ENCODE measurements at places on chromosomes 5 and 9.

DNA sequence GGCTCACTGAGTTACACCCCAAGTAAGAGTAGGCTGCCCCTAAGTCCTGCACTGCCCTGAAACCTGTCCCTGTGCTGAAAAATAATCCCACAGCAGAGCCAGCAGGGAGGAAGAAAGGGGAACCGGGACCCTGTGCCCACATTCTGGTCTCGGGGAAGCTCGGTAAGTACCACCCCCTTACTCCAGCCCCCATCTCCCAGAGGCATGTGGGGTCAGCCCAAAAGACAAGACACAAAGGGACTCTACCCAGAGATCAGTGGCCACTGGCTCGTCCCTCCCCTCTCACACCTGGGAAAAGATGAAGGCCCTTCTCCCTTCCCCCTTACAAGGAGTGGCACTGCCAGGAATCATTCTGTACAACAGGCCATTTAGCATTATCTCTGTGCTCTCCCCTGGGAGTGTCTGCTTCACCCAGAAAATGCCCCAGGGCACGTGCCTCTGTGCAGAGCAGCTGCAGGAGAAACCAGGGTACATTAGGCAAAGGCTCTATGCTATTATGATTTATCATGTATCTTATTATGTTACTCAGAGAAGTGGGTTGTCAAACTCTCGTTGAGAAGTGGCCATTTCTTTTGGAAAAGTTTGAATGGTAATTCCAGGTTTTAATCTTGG lies 71.3 kb downstream of the NDFIP1 start:
- DNase-seq = no peak

DNA sequence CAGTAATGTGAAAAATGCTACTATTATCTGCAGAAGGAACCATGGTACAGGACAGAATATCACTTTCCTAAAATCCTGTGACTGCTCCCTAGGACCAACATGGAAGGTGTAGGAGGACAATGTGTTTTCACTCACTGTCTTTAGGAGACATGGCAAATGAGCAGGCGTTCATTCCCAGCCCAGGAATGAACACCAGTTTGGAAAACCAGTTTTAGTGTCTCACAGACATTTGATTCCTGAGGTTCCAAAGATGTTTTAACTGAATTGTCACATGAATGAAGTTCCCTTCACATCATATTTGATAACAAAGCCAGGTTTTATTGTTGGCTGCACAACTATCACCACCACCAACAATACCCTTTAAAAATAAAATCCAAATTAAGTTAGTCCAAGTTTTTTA lies 178.2 kb downstream of the ENC1 start:
- no peak for DNase-seq

DNA sequence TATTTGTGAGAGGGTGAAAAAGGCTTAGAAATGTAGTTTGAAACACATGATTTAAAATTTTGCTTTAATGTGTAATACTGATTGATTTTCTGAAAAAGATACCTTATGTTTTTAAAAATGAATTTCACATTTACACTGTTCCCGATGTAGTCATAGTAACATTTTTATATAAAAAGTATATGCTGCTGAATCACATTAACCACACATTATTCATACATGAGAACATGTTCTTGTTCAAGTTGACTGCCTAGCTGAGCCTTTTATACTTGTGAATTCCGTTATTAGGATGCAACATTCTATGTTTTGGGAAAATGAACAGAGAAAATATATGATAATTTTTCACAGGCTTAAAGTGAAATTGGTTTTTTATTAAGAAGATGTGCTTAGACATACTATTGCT lies 461.1 kb upstream of the NUDT12 start:
- DNase-seq = no peak

DNA sequence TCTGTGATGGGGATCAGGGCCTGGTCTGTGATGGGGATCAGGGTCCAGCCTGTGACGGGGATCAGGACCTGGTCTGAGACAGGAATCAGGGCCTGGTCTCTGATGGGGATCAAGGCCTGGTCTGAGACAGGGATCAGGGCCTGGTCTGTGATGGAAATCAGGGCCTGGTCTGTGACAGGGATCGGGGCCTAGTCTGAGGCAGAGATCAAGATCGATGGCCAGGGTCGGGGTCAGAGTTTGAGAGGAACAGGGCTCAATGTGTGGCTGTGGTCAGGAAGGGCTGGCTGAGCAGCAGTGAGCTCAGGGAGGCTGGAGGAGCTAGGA lies 33.8 kb upstream of the TMEM250 start:
- DNase-seq = no peak

DNA sequence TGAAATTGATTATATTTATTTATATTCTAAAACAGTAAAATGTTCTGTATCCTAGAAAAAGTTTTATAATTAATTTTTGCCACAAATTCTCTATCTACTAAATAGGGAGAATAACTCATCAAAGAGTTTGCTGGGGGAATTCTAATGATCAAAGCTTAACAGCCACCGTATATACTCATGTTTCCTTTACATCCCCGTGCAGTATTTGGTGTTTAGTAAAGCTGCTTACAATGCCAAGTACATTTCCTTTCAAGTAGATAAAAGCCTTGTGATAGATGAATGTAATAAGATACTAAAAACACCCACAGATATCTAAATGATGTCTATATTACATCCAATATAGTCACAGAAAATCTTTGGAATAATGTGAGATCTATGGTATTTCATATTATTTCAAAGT lies 312.2 kb downstream of the HCN1 start:
- DNase-seq = no peak

- DNase-seq = no peak
Observed at GRCh38 chr5:56856541-56857178, 41.3 kb downstream of the MAP3K1 start.

GRCh38 chr9:2217540-2217939 lies 202.4 kb downstream of the SMARCA2 start:
- no peak for DNase-seq

GRCh38 chr9:18676525-18676924 lies 202.6 kb downstream of the ADAMTSL1 start:
- DNase-seq = no peak
